GM12878 (cell line): ENCODE measurements at places on chromosomes 1 and 21. TPM values are rescaled to one million over a fixed set of nuclear protein-coding genes. Genes with fewer than 3 reads are reported as not detected.

The KMO gene
- 1.2 and 2.4 TPM in 2 replicates for total RNA-seq

The NCF2 gene
- 68.8 and 71.1 TPM in 2 replicates for total RNA-seq

The KRTAP13-2 gene
- total RNA-seq, result not detected in 2 replicates

- no peaks in the 10 kb centered on the region for H3K36me3 ChIP-seq
- no peaks in the 10 kb centered on the region for H3K4me1 ChIP-seq
- DNase-seq, result no peak
These were observed 346.3 kb upstream of the POU3F1 start for GRCh38 chr1:38392861-38393260.

DNA sequence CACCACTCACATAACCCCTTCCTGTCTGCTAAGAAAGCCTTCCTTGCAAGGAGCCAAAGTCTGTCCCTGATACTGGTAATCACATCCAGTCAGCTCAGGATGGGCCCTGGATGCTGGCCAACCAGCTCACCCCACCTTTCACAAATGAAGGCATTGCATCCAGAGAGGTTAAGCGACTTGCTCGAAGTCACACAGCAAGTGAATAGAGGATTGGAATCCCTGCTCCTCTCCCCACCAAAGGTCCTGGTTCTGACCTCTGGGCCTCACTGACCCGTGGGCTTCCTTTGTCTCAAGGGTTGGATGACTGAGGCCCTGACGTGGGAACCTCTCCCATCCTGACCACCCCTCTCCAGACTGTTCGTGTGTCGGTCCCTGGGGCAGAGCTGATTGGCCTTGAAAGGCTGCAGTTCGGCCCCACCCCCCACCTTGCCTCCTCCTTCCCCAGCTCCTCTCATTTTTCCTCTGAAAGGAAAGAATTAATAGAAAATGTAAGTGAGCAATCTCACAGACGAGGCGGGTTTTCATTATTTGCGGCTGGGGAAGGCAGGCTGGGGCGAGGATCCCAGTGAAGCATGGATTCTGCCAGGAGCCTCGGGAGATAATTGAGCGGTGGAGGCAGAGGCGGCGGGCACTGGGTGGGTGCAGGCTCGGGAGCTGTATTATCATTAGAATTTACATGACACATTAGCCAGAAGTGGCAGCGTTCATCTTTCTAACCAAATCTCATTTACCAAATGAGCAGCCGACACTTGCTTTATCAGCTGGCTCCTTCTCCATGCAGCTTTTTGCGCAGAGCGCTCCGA lies 101.5 kb upstream of the CSF3R start:
- no peak overlapping the region for H3K27ac ChIP-seq
- H3K27me3 ChIP-seq, result peaks cover 2% of the 10 kb centered on the region; the same call in 1 of the 2 replicates
- no peak overlapping the region for H3K4me3 ChIP-seq
- no peaks in the 10 kb centered on the region for H3K4me1 ChIP-seq
- no peaks in the 10 kb centered on the region for H3K36me3 ChIP-seq
- no peak for DNase-seq

The LIN28A gene
- total RNA-seq, result 0.58 and 0.59 TPM in 2 replicates

GRCh38 chr21:43893536-43894205 lies 28.6 kb downstream of the AGPAT3 start:
- no peaks in the 10 kb centered on the region for H3K27me3 ChIP-seq
- H3K36me3 ChIP-seq, result peaks cover 8% of the 10 kb centered on the region; the same call in 1 of the 2 replicates

GRCh38 chr1:234863551-234863971 lies 253.6 kb upstream of the IRF2BP2 start:
- peaks cover 8% of the 10 kb centered on the region; the same call in 1 of the 2 replicates for H3K4me1 ChIP-seq
- DNase-seq, result no peak
- no peaks in the 10 kb centered on the region for H3K36me3 ChIP-seq
- H3K27ac ChIP-seq, result no peak overlapping the region

The IFFO2 gene
- 18.4 and 20.5 TPM in 2 replicates for total RNA-seq

The C1orf210 gene
- total RNA-seq, result not detected in 2 replicates

- no peaks in the 10 kb centered on the region for H3K36me3 ChIP-seq
- H3K4me3 ChIP-seq, result no peak overlapping the region
- no peak for DNase-seq
- peaks cover 5% of the 10 kb centered on the region for H3K27me3 ChIP-seq
- no peaks in the 10 kb centered on the region for H3K4me1 ChIP-seq
These were observed 30.0 kb downstream of the RABIF start for GRCh38 chr1:202858789-202859414.

GRCh38 chr21:26246073-26246472 lies 75.5 kb upstream of the APP start:
- no peak for DNase-seq
- no peaks in the 10 kb centered on the region for H3K4me1 ChIP-seq
- no peak overlapping the region for H3K4me3 ChIP-seq
- H3K27me3 ChIP-seq, result no peaks in the 10 kb centered on the region
- H3K36me3 ChIP-seq, result no peaks in the 10 kb centered on the region

DNA sequence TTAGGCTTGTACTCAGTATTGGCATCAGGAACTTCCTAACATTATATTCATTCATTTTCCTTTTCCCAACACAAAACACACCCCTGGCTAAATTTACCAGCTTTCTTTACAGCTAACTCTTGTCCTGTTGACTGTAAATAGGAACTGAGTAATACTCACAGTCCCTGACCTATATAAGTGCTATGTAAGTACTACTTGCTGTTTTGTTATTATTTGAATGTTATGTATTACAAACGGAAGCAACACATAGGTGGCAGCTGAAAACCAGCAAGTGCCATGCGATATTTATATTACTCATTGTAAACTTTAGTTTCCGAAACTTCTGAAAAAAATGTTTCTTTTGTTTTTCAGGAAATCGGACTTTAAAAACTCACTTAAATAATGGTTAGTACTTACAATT lies 21.5 kb downstream of the PTGER3 start:
- DNase-seq, result no peak
- no peaks in the 10 kb centered on the region for H3K4me1 ChIP-seq
- no peak overlapping the region for H3K27ac ChIP-seq
- H3K36me3 ChIP-seq, result no peaks in the 10 kb centered on the region

GRCh38 chr1:15191267-15191666 lies 37.7 kb downstream of the TMEM51 start:
- H3K27me3 ChIP-seq, result no peaks in the 10 kb centered on the region
- no peak overlapping the region for H3K27ac ChIP-seq

DNA sequence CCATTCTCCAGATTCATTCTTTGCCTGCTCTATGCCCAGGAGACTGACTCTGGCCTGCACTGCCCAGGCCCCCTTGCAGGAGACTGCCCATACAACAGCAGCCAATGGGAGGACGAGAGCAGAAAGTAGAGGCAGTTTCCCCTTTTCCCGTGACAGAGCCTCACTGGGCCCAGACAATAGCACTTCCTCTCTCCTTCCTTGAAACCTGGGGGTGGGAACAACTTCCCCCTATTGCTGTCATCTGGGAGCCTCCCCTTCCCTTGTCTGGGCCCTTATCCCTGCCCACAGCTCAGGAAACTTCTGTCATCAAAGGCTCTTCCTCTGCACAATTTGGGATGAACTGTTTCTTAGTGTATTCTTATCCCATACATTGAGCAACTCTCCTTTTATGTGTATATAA lies 60.8 kb upstream of the KCNJ15 start:
- no peaks in the 10 kb centered on the region for H3K27me3 ChIP-seq
- H3K4me1 ChIP-seq, result no peaks in the 10 kb centered on the region
- no peak overlapping the region for H3K27ac ChIP-seq
- no peak overlapping the region for H3K4me3 ChIP-seq

DNA sequence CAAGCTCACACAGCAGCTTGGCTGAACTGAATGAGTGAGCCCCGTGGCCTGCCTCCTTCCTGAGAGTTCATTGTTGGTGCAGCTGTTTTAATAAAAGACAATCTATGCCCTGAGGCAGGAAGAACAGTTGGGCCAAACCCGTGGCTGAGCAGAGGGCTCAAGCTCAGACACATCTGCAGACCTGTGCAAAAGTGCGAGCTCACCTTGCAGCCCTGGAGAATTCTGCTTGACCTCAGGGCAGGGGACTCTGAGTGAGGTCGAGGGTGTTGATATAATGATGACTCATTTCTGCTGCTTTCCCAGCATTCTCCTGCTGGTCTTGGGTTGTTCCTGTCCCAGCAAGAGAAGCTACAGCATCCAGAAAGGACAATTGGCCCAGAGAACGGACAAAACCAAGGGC lies 61.0 kb downstream of the ATP5PO start:
- H3K27me3 ChIP-seq, result no peaks in the 10 kb centered on the region
- no peak for DNase-seq
- H3K4me1 ChIP-seq, result no peaks in the 10 kb centered on the region
- H3K36me3 ChIP-seq, result no peaks in the 10 kb centered on the region
- no peak overlapping the region for H3K27ac ChIP-seq
- H3K4me3 ChIP-seq, result no peak overlapping the region

DNA sequence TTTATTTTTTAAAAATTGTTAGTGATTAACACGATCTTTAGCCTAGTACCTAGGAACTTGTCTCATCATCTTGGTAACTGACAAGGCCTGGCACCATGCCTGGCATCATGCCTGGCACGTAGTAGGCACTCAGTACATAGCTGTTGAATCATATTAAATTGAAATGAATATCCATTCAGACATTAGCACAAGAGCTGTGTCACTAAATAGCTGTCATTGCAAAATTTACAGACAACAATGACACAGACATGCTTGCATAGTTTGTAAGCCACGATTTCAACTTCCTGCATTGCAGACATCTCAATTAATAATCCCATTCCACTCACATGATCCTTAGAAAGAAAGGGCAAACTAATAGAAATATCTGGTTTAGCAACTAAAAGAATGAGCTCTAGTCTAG lies 15.4 kb upstream of the PHACTR4 start:
- H3K27ac ChIP-seq, result no peak overlapping the region
- no peak overlapping the region for H3K4me3 ChIP-seq
- no peak for DNase-seq
- no peaks in the 10 kb centered on the region for H3K36me3 ChIP-seq
- no peaks in the 10 kb centered on the region for H3K27me3 ChIP-seq
- H3K4me1 ChIP-seq, result no peaks in the 10 kb centered on the region

The CFHR1 gene
- not detected in 2 replicates for total RNA-seq

GRCh38 chr1:48572134-48572533 lies 100.1 kb upstream of the SPATA6 start:
- no peaks in the 10 kb centered on the region for H3K4me1 ChIP-seq
- H3K4me3 ChIP-seq, result no peak overlapping the region
- H3K27ac ChIP-seq, result no peak overlapping the region
- H3K36me3 ChIP-seq, result no peaks in the 10 kb centered on the region
- no peaks in the 10 kb centered on the region; the same call in 1 of the 2 replicates for H3K27me3 ChIP-seq
- no peak for DNase-seq

DNA sequence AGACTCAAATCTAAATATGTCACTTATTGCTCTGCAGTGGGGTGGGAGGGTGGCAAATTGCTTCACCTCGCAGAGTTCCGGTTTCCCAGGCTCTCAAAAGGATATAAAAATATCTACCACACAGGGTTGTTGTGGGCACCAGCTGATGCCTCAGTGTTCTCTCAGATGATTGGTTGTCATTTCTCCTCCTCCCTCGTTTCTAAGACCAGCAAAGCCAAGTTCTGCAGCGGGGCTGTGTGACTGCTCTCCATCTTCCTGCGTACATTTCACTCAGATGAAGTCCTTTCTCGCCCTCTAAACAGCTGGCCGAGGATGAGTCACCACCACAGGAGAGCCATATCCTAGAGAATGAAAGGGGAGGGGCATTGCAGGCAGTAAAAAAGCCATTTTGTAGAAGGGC lies 35.0 kb upstream of the VWA5B1 start:
- H3K36me3 ChIP-seq, result no peaks in the 10 kb centered on the region
- H3K27ac ChIP-seq, result no peak overlapping the region
- no peaks in the 10 kb centered on the region for H3K4me1 ChIP-seq
- H3K4me3 ChIP-seq, result no peak overlapping the region
